ENCODE measurements at places on chromosomes 1 and 21.

- H3K4me3 ChIP-seq, result no peak overlapping the region
- H3K27me3 ChIP-seq, result no peaks in the 10 kb centered on the region
- no peak overlapping the region for H3K27ac ChIP-seq
- no peaks in the 10 kb centered on the region for H3K36me3 ChIP-seq
Measured at GRCh38 chr1:82849460-82849859, 1048.7 kb downstream of the ADGRL2 start.

DNA sequence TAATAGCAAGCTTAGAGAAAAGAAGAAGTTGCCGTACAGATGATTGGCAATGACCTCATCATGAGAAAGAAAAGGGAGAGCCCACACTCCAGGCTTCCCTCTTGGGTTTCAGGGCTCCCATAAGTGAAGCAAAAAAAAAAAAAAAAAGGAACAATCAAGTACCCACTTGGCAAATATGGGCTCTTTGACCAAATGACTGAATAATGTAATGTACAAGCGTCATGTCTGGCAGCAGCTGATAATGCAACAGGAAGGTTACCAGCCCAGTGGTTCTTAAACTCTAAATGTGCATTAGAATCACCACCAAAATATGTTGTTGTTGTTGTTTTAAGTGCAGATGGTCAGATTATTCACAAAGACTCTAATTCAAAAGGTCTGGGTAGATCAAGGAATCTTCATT lies 13.5 kb downstream of the TNFSF4 start:
- no peaks in the 10 kb centered on the region for H3K27me3 ChIP-seq
- peaks cover 23% of the 10 kb centered on the region for H3K4me1 ChIP-seq

GRCh38 chr1:234627009-234627950 lies 17.3 kb upstream of the IRF2BP2 start:
- DNase-seq, result no peak
- no peaks in the 10 kb centered on the region for H3K27me3 ChIP-seq
- H3K27ac ChIP-seq, result no peak overlapping the region
- no peak overlapping the region for H3K4me3 ChIP-seq

GRCh38 chr1:193079187-193079586 lies 19.8 kb downstream of the RO60 start:
- H3K36me3 ChIP-seq, result peaks cover 30% of the 10 kb centered on the region
- H3K27ac ChIP-seq, result no peak overlapping the region
- H3K27me3 ChIP-seq, result no peaks in the 10 kb centered on the region
- H3K4me1 ChIP-seq, result no peaks in the 10 kb centered on the region
- DNase-seq, result no peak

DNA sequence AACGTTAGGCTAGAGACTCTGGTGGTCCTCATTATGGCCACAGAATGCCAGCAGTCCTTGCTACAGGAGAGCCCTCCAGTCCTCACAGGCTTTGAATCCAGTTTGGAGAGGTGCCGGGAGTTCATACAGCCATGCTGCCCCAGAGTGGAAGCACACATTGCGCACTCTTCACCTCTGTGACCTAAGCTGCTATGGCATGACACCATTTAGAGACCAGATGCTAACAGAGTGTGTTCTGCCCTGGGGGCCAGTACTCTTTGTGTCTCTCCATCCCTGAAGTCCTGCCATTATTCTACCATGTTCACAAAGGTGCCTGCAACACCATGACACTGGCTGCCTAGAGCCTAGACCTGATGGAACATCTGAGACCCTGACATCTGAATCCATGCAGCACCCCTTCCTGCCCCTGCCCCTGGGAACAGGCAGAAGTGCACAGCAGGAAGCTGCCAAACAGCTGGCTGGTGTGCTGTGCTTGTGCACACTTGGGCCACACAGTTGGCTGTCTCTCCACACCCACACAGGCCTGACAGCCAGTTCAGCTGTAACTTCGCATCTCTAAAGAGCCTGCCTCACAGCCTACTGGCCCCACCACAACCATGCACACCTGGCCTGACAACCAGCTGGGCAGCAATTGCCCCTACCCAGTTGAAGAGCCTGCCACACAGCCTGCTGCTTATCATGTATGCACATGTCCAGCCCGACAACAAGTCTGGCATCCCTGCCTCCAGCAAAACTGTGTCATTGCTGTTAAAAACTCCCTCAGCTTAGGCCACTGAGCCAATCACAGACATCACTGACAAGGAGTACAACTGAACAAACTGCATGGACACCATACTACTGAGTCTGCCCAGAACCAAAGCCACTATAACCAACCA lies 49.1 kb downstream of the MCOLN2 start:
- H3K4me3 ChIP-seq, result no peak overlapping the region
- H3K27ac ChIP-seq, result no peak overlapping the region
- H3K4me1 ChIP-seq, result peaks cover 6% of the 10 kb centered on the region
- DNase-seq, result no peak
- no peaks in the 10 kb centered on the region for H3K27me3 ChIP-seq
- H3K36me3 ChIP-seq, result no peaks in the 10 kb centered on the region

- H3K36me3 ChIP-seq, result no peaks in the 10 kb centered on the region
- H3K4me1 ChIP-seq, result peaks cover 5% of the 10 kb centered on the region
- H3K27me3 ChIP-seq, result no peaks in the 10 kb centered on the region
Measured at GRCh38 chr1:219352961-219353651, 179.4 kb downstream of the LYPLAL1 start.

DNA sequence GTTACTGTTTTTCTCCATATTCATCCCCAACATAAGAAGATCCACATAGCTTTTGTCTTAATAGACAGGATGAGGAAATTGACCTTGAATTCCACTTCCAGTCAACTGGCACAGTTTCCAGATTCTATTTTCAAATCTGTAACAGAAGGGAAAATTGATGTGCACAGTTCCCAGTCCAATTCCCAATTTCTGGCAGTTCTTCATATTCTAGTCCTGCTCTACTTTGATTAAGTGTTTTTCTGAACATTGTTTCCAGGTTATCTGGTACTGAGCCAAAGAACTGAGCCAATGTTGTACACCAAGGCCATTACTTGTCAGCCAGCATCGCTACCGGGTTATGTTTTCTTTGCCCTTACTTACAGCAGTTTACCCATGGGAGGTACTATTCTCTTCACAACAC lies 1755.4 kb downstream of the PLA2G4A start:
- no peak for DNase-seq
- H3K4me1 ChIP-seq, result no peaks in the 10 kb centered on the region
- H3K27me3 ChIP-seq, result no peaks in the 10 kb centered on the region
- no peak overlapping the region for H3K27ac ChIP-seq
- H3K36me3 ChIP-seq, result no peaks in the 10 kb centered on the region
- no peak overlapping the region for H3K4me3 ChIP-seq

DNA sequence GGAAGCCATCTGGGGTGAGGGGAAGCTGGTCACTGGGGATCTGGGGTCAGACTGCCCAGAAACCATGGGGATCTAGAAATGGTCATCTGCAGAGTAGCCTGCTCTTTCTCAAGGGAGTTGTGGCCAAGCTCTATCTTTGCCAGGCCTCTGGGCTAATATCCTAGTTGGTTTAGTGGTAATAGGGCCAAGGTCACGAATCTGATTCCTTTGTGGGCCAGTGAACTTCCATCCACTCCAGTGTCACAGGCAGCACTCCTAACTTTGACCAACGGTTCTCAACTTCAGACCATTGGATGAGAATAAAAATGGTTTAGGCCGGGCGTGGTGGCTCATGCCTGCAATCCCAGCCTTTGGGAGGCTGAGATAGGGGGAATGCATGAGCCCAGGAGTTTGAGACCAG lies 28.1 kb upstream of the PPP2R5A start:
- H3K27ac ChIP-seq, result no peak overlapping the region
- H3K27me3 ChIP-seq, result no peaks in the 10 kb centered on the region
- no peak for DNase-seq
- H3K36me3 ChIP-seq, result no peaks in the 10 kb centered on the region
- H3K4me1 ChIP-seq, result no peaks in the 10 kb centered on the region

DNA sequence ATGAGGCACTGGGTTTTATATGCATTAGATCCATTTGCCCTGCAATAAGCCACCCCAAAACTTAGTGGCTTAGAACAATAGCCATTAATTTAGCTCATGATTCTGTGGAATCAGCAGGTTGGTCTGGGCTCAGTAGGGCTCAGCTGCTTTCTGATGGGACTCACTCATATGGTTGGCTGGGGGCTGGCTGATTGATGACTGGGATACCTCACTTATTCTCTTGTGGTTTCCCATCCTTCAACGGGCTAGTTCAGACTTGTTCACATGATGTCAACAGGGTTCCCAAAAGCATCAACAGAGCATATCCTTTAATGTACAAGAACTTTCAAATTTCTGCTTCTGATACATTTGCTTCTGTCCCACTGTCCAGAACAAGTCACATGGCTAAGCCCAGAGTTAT lies 43.2 kb downstream of the DNM3 start:
- DNase-seq, result no peak
- no peak overlapping the region for H3K4me3 ChIP-seq
- H3K36me3 ChIP-seq, result no peaks in the 10 kb centered on the region
- no peak overlapping the region for H3K27ac ChIP-seq

GRCh38 chr1:160159846-160160245 lies 8.4 kb downstream of the ATP1A4 start:
- no peaks in the 10 kb centered on the region for H3K36me3 ChIP-seq
- H3K4me1 ChIP-seq, result peaks cover 3% of the 10 kb centered on the region
- no peak for DNase-seq
- no peak overlapping the region for H3K4me3 ChIP-seq
- H3K27ac ChIP-seq, result no peak overlapping the region
- H3K27me3 ChIP-seq, result no peaks in the 10 kb centered on the region

DNA sequence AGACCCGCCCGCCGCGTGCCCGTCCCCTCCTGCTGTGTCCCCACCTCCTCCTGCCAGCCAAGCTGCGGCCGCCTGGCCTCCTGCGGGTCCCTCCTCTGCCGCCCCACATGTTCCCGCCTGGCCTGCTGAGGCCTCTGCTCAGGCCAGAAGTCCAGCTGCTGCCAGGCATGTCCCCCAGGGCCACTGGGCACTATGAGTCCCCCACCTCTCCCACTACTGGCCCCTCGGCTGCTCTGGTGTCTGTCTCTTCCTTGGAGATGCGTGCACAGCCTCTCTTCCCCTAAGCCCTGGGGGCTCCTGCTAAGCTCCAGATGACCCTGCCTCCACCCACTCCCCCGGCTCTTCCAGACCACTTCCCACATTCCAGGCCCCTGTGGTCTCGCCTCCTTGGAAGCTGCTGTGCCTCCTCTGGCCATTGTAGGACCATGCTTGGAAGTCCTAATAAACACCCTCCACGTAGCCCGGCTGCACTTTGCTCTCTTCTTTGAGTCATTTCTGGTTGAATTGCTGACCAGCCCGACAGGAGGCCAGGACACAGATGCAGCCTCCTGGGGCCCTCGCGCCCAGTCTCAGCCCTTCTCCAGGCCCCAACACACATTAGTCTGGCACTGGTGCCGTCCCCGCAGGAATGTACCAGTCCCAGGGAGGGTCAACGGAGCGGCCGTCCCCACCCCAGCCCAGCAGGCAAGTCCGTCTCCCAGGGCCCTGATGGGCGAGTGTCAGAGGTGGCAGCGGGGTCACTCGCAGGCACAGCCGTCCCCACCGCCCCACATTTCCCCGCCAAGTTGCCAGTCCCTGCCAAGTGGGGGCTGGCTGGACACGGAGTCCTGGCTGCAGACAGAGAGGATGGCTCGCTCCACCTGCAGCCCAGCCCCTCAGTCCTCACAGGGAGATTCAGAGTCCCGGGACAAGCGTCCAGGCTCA lies 1.1 kb downstream of the KRTAP10-12 start:
- no peaks in the 10 kb centered on the region for H3K27me3 ChIP-seq
- H3K27ac ChIP-seq, result no peak overlapping the region
- no peak overlapping the region for H3K4me3 ChIP-seq
- H3K4me1 ChIP-seq, result no peaks in the 10 kb centered on the region
- no peaks in the 10 kb centered on the region for H3K36me3 ChIP-seq

DNA sequence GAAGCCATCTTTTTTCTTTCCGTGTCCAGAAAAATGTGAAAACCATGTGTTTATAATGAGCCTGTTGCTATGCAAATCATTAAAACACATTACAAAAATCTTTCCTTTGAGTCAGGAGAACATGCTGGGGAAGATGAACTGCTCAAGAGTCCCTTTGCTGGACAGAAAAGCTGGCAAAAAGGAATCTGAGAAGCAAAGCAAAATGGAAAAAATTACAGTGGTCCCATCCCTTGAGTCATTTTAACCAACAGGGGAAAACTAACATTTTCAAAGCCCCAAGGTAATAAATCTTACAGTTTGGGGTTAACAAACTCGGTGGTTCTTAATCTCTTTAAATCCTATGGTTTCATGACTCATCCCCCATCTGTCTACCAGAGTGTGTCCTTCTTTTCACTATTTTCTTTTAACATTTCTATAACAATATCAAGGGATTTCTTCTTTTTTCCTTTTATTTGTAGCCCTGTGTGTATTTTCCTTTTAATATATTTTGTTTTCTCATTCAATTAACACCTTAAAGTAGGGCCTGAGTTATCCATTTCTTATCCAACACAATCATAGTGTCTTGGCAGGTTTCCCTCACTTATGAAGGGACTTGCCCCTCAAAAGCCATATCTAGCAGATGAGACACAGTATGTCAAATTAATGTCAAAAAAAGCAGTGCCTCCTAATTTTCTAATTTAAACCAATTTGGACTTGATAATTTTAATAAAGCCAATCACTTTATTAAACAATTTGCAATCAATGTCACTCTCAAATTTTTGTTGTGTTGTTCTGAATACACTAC lies 105.4 kb downstream of the PTPN14 start:
- no peak overlapping the region for H3K4me3 ChIP-seq
- peak overlapping the region; percentile 34 for H3K27ac ChIP-seq
- H3K27me3 ChIP-seq, result no peaks in the 10 kb centered on the region
- DNase-seq, result no peak
- peaks cover 13% of the 10 kb centered on the region for H3K4me1 ChIP-seq
- H3K36me3 ChIP-seq, result no peaks in the 10 kb centered on the region

DNA sequence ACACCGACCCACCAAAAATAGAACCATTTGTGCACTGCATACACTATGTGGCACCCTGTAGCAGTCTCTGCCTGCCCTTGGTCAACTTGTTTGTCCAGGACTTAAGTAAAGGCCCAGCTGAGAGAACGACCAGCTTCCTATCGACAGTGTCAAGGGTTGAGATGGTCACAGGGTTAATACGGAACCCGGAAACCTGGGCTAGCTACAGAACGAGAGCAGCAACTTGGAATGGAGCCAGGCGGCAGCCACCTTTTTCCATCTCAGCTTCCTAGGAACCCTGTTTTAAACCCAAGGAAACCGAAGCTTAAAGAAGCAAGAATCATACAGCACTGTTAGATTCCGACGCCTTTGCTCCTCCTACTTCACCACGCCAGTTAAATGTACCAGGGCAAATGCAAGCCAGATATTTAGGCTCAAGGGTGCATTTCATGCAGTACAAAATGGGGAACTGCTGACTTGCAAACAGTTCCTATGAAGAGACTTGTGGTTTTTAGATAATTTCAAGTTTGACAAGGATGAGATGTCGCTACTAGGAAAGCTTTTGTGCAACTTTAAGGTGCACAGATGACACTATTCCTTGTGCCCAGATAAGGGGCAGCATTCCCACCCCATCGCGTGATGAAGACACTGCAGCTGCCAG lies 35.5 kb downstream of the SLC66A1 start:
- no peaks in the 10 kb centered on the region for H3K27me3 ChIP-seq
- peaks cover 54% of the 10 kb centered on the region for H3K36me3 ChIP-seq
- H3K4me1 ChIP-seq, result no peaks in the 10 kb centered on the region

DNA sequence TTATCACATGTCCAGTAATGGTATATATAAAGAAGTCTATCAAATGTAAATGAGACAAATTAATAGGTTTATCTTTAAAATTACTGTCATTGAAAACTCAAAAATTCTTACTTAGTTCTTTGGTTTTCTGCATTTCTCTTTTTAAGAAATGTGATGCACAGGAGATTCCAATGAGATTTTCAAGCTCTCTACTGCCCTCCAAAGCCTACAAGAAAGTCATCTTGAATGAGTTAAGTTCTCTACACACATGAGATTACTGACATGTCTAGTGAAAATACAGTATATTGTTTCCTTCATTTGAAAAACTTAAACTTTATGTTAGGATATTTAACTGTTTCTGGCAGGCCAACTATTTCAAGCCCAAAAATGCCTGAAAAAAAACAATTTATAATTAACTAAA lies 68.8 kb downstream of the ITGB3BP start:
- H3K27ac ChIP-seq, result no peak overlapping the region
- no peaks in the 10 kb centered on the region for H3K36me3 ChIP-seq
- DNase-seq, result no peak
- H3K27me3 ChIP-seq, result no peaks in the 10 kb centered on the region
- no peaks in the 10 kb centered on the region for H3K4me1 ChIP-seq
- H3K4me3 ChIP-seq, result no peak overlapping the region
